ENCODE measurements at places on chromosomes 1 and 21.

DNA sequence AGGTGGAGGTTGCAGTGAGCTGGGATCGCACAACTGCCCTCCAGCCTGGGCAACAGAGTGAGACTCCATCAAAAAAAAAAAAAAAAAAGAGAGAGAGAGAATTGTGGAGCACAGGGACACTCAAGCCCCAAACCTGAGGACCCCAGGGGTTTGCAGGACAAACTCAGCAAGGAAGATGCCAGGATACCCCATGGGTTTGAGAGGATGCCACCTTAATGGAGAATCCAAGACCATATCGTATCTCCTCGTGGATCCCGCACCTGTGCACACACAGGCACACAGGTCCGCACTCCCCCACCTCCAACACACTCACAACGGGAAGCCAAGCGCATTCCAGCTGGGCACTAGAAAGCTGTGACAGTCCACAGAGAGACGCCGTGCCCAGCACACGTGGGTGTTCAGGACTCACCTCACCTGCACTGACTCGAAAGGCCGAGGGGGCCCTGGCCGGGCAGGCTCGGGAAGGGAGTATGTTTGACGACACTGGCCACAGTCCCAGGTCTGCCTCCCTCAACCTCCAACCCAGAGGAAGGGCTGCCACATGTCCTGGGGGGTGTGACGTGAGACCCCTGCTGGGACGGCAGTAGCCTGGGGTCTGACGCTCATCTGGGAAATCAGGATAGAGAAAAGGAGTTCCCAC, 11.1 kb downstream of the CHD5 start:
- no peak for DNase-seq

- no peak for DNase-seq
Measured at GRCh38 chr1:154748405-154748775, 121.7 kb downstream of the KCNN3 start.

GRCh38 chr1:222373216-222373615, 174.7 kb downstream of the HHIPL2 start:
- DNase-seq = no peak

GRCh38 chr1:50023292-50024159, at the start of gene AGBL4:
AGBL4 (minus strand) TSS chr1:50023954.
- peak; percentile 77 for DNase-seq

- no peak for DNase-seq
Measured at GRCh38 chr1:15075817-15076216, 77.7 kb upstream of the TMEM51 start.

- DNase-seq = no peak
Measured at GRCh38 chr1:232339073-232339472, 290.9 kb downstream of the SIPA1L2 start.

DNA sequence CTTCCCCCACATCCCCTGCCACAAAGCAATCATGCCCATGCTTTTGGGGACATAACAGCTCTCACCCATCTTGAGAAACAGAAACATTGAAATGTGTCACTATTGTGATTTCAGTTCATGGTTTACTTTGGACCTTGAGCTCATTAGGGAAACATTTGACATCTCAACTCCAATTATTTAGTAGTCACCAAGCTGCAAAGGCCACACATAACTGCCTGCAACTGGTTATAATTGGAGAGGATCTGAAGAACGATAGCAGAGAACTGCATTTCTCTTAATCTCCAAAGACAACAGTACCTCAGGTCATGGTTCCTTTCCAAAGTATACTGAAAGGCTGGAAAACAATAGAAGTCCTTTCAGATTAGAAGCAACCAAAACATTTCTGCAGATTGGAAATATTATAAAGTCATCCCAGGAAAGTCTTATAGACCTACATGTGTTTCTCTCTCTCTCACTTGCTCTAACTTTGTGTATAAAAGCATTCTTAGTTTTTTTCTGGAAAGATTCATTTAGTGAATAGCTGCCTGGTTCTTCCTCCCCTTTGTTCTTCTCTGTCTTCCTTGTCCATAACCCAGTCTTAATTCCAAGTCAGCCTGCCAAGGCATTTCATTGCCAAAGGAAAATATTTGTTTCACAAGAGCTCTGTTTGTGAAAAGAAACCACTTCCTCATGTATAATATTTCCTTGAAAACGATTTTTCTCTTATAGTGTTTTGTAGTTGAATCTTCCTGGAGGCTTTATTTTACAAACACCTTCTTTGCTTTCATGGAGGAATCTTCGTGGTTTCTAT, 426.8 kb downstream of the ADGRL2 start:
- DNase-seq = no peak

DNA sequence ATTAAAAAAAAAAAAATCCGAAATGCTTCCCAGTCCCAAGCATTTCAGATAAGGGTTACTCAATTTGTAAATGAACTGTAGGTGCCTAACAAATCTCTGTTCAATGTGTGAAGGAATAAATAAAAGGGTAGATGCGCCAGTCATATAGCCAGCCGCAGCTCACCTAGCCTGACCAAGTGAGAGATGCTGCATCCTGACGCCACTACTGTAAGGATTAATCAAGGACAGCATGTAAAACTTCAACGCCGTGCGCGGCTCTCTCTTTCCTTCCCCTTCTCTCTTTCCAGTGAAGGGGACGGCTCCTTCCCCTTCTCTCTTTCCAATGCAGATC, 441 bp downstream of the PPT1 start:
- no peak for DNase-seq

DNA sequence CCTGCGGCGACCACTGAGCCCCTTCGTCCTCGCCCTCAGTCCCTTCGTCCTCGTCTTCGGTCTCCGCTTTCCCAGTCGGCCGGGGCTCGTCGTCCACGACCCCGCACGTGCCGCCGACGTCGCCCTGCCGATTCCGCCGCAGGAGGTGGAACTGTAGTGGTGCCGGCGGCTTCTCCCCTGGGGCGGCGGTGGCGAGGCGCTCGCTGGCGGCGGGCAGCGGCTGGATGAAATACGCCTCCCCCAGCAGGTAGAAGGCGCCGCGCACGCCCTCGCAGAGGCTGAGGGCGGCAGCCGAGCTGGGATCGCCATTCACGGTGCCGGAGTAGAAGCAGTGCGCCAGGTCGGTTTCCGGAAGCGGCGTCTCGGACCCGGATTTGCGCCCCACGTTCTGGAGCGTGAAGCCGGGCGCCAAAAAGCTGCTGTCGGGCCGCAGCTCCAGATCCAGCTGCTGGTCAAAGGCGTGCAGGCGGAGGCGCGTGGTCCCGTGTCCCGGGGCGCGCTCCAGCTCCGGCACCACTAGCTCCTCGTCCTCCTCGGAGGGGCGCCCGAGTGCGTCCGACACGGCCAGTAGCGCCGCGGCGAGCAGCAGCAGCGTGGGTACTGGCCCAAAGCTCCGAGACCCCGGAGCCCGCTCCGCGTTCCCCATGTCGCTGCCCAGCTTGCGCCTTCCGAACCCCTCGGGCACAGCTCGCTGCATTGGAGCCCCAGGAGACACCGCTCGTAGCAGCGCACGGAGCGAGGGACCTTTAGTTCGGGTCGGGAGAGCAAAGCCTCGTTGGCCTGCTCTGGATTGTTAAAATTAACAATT, 747 bp downstream of the ADAMTS1 start:
- peak; percentile 51 for DNase-seq

DNA sequence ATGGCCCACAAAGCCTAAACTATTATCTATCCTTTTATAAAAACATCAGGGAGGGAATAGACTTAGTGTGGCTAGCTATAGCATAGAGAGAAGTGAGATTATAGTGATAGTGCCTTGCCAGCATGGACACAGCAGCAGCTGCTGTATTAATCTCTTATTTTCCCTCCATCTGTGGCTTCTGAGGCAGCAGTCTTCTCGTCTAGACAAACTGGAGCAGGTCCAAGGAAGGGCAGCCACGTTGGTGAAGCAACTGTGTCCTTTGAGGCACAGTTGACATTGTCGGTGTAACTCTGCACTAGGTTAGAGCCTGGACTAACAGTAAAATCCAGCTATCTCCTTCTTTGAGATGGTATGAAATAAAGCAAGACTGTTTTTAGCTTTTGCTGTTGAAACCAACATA, 131.3 kb downstream of the CACHD1 start:
- DNase-seq = no peak

- no peak for DNase-seq
Measured at GRCh38 chr1:156230473-156230837, 11.5 kb upstream of the BGLAP start.

- no peak for DNase-seq
Measured at GRCh38 chr1:220235462-220235861, 36.8 kb downstream of the RAB3GAP2 start.

DNA sequence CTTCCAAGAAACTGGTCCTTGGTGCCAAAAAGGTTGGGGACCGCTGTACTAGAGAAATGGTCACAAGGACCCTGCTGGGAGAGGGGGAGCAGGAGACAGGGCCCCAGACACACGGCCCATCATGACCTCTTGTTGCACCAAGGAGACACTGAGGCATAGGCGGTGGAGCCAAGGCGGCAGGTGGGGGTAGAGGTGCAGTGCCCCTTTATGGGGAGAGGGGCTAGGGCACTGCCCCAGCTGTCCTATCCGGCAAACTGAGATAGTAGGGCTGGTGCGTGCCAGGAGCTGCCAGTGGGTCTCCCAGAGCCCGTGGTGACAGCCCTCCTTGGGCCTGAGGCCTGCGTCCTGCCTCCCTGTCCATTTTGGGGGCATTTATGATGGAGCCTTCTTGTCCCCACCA, 20.3 kb downstream of the TNNT2 start:
- no peak for DNase-seq

- no peak for DNase-seq
Measured at GRCh38 chr1:77412069-77412819, 130.4 kb downstream of the AK5 start.

DNA sequence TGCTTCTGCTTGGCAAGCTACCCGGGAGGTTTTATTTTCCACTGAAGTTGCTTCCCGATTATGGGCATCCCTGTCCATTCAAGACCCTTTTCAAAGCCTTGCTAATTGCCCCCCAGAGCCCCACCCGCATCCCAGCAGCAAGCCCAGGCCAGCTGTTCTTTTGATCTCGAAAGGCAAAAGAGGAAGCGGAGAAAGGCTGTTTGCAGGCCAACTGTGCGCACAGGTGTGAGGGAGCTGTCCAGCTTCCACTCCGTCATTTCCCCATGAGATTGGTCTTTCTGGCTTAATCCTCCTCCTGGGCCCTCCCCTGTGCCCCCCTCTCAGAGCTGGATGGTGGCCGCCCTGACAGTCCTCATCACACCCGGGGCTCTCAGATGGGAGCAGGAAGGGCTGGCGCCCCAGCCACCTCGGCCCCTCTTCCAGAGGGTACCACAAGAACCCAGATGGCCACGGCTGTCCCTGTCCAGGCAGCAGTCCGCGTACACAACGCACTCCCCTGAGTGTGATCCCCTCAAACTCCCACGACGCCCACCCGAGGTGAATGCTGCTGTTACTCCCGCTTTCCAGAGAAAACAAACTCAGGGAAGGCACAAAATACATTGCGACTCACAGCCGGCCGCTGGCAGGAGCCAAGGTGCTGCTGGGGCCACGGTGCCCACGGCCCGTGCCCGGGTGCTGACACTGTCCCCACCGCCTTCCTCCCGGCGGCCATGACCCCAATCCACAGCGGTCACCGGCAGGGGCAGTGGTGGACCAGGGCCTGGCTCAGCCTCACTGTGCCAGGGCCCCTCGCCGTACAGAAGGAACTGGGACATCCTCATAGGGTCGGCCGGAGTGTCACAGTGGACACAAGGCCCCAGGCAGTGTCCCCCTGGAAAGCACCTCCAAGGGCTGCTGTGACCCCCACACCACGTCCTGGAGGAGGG, 121.9 kb downstream of the CRYAA start:
- no peak for DNase-seq

DNA sequence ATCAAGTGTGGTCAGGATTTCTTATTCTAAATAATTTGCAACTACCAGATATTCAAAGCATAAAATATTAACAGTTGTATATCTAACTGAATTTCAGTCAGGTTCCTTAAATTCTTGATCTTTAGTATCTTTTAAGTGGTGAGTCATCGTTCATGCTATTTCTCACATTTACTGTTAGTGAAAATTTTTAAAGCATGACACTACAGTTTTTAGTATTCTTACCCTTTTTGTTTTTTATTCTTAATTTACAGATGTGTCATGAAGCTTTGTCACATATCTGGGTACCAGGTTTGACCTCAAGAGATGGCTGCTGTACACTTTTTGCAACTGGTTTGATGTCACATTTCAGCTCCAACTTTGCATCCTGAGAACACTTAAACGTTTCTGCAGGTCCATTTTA, 12.7 kb downstream of the AKIRIN1 start:
- no peak for DNase-seq

DNA sequence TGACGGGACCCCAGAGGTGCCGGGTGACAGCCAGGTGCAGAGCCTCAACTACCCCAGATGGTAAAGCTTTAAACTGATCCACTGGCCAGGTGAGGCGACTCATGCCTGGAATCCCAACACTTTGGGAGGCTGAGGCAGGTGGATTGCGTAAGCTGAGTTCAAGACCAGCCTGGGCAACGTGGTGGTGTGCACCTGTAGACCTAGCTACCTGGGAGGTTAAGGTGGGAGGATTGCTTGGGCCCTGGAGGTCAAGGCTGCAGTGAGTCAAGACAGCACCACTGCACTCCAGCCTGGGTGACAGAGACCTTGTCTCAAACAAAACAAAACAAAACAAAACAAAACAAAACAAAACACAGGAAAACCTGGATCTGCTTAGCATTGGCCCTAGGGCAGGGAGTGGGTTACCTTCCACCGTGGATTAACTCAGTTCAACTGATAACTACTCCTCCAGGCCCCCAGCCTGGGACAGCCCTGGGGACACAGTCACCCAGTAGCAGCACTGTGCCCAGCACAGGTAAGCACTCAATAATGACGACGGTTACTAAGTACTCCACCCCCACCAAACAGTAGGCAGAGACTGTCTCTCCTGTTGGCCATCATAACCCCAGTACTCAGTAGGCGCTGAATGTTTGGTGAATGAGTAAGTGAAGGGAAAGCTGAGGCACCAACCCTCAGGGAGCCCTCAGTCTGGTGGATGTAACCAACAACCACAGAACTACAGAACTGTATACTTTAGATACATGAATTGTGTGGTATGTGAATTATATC, 21.6 kb downstream of the SLC66A1 start:
- no peak for DNase-seq

GRCh38 chr1:17207046-17207445, 2.1 kb downstream of the PADI1 start:
- DNase-seq = no peak

- no peak for DNase-seq
Measured at GRCh38 chr1:116367256-116367945, 5.6 kb upstream of the ATP1A1 start.

DNA sequence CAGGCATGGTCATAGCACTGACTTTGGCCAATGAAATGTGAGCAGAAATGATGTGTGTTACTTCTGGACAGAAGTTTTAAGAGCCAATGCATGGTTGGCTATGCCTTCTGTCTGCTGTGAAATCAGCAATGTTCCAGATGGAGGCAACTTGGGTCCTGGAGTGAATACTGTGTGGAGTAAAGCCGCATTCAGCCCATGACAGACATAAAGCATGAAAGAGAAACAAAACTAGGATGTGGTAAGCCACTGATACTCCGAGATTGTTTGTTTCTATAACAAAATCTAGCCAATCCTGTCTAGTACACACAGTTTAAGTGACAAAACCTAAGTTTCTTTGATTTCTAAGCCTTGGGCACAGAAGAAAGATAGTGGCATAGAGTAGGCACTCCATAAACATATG, 47.1 kb upstream of the ARHGAP29 start:
- no peak for DNase-seq

All from occipital lobe (tissue), 3 donors.